T47D (cell line): ENCODE measurements at places on chromosomes 13 and 19.

DNA sequence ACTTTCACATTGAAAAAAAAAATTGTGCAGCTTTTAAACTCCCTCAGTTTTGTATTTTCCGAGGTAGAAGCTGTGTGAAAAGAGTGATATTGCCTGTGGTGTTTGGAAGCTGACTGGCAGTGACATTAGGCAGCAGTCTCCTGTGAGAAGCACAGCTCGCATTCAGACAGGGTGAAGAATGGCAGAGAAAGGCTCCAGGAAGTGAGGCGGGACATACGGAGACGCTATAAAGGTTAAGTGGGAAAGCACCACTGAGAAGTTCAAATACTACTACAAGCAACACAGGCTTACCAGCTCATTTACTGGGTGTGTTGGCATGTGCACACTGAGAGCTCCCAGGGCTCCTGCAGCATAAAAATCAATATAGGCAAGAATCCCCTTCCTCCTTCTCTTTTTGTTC lies 88.4 kb downstream of the RXFP2 start:
- DNase-seq: no peak

DNA sequence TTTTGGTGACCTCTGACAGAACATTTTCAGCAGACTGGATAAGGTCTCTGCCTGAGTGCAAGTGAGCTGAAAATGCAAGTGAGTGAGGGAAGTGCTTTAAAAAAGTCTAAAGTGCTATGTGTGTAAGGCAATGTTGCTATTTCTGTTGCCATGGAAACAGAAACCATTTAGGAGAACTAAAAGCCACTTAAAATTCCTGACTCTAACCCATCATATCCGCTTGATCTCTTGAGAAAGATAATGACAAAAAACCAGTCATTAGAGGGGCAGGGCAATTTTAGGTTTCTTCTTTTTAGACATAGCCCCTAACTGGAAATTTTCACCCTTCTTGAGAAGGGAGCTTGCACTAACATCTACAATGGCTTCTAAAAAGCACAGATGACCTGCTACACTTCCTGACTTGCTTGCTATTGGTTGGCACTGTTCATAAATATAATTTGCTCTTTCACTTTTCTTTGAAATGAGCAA lies at the start of gene CYSLTR2:
CYSLTR2 (plus strand) TSS at position 458 of the 468 bp plus-strand sequence. CDS start 52,889 bp downstream, outside the sequence.
- DNase-seq: no peak

GRCh38 chr19:13057744-13058143 lies 44.9 kb downstream of the LYL1 start:
- DNase-seq: no peak

- DNase-seq: no peak
Observed at GRCh38 chr19:49875177-49875576, 2.0 kb downstream of the AKT1S1 start.

GRCh38 chr19:51473009-51473707 lies 5.2 kb upstream of the CEACAM18 start:
- DNase-seq: peak; percentile 47

DNA sequence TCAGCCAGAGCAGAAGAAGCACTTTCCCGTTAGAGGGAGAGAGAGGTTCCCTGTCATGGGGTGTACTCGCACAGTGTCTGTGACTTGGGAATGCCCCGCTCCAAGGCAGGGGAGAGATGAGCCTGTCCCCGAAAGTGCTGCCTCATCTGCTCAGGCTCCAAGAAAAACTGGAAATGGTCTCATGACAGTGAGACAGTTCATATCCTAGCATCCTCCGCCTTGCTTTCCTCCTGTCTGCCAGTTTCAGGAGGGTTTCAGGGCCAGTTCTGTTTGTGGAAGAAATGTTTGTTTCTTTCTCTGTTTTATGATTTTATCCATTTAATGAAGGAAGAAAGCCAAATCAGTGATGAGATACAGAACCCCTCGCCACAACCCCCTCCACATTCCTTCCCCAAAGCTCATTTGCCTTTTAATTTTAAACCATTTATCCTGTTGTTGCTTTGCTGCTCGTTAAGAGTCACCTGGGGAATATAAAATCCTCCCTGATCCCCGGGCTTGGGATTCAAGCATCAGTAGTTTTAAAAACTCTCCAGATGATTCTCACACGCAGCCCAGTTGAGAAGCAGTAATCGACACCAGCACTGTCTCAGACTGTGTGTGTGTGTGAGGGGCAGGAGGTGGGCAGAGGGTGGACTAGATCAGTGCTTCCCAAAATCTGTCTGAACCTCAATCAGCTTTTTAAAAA lies 144.6 kb upstream of the UBL3 start:
- no peak for DNase-seq

DNA sequence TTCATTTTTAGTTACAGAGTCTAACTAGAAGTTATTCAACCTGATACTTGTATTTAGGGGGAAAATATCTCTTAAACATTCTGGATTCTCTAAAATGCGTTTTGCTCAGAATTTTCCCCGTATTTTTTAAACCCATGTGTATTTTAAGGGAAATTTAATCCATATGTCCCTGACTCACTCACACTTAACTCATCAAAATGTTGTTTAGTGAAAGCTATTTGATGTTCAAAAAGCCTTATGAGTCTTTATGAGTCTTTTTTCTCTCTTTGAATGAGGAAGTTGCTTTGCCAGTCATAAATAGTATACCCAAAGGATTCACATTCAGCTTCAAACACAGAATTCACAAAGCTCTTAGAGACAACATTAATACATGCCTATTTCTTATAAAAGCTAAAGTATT lies 16.4 kb downstream of the MAB21L1 start:
- no peak for DNase-seq

- peak; percentile 2 for DNase-seq
Observed at GRCh38 chr13:44048326-44048725, 168.6 kb downstream of the LACC1 start.

DNA sequence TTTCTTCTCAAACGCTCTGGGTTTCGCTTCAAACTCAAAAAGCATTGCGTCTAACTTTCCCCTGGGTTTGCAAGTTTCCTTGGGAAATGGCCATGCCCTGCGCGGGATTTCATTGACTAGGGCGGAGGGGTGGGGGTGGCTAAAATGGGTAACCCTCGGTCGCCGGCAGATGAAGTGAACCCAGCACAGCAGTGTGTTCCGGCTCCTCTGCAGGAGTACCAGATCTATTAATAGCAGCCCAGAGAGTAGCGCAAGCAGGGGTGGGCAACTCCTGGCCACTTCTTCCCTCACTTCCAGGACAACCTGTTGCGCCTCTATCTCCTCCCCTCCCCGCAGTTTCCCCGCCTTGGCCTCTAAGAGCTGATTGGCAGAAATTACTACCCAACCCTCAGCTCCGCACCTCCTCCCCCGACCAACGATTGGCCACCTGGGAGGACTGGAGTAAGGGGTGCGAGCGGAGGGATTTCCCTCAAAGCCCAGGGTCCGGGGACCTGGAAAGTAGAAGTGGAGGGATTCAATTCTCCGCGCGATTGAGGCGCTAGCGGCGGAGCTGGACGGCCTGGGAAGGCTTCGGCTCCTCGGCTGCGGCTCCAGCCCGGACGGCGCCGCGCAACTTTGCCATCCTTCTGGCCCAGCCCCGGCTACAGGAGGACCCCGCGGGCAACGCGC lies at the start of gene FREM2:
FREM2 (plus strand) TSS at position 501 of the 669 bp plus-strand sequence. CDS start 268 bp downstream, outside the sequence.
- DNase-seq: peak; percentile 21

GRCh38 chr13:44652962-44653660 lies 77.0 kb upstream of the TSC22D1 start:
- DNase-seq: no peak

DNA sequence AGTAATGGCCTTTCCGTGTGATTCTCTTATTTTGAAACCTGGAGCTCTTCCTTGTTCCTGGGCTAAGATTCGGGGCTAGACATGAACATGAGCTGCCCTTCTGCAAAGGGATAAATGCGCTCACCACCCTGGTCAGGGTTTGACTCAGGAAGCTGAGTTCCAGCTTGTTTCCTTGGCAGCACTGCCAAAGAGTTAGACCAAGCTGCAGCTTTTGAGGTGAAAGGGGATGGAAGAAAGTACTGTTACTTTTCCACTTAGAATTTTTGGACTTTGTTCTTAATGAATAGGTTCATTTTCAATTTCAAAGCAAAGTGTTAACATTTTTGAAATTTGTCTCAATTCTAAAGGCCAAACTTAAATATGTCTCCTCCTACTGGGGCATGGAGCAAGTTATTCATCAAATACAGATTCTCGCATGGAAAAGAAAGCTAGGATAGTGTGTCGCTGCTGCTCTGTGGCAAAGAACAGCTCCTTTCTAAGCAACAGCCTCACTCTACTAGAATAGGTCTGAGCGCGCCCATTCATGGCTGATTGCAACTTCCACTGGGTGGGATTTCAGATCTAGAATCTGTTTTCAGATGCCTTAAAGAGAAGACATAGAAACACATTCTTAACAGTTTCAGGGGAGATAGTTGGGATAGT lies 2.2 kb downstream of the RGCC start:
- no peak for DNase-seq

DNA sequence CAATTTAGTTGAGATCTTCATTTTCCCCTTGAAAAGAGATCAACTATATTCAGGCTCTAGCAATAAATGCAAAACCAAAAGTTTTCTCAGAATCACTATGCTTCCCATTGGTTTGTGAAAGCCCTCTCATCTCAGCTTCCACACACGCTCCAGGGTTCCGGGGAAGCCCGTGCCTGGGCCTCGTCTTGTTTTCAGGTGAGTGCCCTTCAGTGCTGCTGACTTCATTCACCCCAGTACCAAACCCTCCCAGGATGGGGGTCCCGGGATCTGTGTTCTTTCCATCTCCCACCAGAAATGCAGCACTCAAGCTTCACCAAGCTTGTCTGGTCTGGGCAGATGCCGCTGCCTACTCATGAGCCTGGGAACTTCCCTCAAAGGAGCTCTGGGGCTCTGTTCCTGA lies 97.7 kb downstream of the TEX29 start:
- no peak for DNase-seq

DNA sequence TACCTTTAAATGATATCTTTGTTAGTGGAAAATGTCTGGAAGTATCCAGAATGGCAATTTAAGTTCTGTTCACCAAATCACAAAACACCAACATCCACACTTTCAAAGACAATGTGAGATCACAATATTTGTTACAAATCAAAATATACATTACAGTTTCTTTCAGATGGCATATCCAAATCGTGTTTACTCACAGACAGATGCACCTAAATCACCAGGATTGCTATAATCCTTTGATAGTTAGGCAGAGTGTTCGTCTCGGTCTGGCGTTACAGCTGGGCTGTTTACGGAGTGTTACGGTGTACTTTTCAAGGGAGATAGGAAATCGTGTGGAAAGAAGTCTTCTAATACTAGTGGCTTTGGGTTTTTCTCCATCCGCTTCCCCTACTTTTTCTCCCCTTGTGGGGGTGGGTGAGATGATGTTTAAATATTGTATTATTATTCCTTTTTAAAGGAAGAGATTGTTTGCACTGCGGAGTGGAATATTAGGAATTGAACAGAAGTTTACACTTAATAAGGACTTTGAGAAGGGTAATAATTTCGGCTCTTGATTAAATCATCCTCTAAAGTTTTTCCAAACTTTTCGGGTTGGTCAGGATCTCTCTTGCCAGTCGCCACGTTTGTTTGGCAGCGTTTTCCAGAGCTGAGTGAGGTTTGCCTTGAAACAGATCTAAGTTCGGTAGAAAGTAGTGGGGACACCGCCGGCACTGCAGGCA lies 1.8 kb downstream of the MAB21L1 start:
- DNase-seq: no peak

DNA sequence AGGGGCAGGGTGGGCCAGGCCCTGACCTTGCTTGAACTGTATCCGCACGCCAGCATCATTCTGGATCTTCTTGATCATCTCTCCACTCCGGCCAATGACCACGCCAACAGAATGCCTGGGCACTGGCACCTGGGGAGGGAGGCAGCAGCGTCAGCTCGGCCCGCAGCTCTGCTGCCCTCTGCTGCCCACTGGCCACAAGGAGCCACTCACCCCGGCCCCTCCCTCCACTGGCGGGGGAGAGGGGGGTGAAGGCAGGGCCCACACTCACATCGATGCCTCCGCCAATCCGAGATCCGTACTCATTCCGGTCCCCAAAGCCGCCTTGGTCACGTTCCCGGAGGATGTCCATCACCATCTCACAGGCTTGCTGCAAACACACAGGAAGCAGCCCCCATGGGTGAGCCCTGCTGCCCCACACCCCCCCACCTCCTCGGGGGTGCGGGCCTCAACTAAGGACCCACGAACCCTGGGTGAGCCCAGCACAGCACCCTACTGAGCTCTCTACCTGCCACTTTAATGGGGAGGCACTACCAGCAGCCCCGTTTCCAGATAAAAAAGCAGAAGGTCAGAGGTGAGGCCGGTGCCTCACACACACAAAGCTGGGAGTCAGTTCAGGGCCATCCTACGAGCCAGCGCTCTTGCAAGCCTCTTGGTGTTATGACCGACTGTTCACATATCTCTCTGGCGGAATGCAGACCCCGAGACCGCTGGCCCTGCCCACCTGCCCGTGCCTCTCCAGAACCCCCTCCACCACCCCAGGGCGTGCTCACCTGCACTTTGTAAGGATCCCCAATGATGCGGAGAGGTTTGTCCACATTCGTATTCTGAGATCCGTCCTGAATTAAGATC lies 6.7 kb downstream of the KHSRP start:
- DNase-seq: peak; percentile 44

DNA sequence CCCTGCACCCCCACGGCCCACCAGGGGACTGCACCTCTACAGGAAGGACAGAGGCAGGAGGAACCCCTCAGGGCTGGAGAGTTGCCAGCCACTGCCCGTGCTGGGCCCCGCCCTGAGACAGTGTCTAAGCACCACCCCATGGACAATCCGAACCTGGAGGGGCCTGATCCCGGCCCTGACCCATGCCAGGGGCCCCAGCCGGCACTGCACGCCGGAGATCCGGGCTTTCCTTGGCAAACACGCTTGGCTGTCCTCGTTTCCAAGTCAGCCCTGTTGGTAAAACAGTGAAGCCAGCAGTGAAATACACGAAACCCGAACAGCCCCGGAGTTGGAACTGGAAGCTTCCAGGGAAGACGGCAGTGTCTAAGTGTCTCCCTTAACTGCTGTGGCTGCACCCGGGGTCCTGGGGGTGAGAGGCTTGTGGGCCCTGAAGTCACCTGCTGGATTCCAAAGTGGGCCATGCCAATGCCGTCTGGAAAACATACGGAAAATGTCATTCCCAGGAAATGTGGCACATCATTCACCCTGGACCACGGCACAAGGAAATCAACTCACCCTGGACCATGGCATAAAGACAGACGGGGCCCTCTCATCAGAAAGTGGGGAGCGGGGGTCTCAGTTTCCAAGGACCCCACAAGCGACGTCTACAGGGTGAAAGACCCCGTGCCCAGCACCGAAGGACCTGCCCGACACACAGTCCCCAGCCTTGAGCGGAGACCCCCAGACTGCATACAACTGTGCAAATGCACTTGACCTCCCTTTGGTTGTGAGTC lies 30.9 kb downstream of the RASA3 start:
- DNase-seq: no peak

- no peak for DNase-seq
Observed at GRCh38 chr19:33953592-33953991, 156.9 kb downstream of the KCTD15 start.

DNA sequence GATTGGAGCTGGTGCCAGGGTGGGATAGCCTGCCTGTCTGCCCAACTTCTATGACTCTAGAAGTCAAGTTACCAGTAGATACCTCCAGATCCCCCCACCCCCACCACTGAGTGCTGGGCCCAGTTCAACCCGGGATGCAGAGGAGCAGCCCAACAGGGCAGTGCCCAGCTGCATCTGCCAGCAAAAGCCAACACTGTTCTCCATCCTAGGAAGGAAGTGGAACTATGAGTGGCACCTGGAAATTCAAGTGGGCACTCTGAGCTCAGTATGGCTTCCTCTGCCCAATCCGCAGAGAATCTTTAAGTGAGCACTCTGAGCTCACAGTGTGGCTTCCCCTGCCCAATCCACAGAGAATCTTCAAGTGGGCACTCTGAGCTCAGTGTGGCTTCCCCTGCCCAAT lies 14.2 kb downstream of the TUBGCP3 start:
- no peak for DNase-seq

GRCh38 chr19:9044449-9044848 lies 34.2 kb upstream of the MUC16 start:
- no peak for DNase-seq

GRCh38 chr19:34734537-34735103 lies 577 bp downstream of the ZNF181 start:
- peak; percentile 23 for DNase-seq
